ENCODE measurements at places on chromosomes 7 and 10.

DNA sequence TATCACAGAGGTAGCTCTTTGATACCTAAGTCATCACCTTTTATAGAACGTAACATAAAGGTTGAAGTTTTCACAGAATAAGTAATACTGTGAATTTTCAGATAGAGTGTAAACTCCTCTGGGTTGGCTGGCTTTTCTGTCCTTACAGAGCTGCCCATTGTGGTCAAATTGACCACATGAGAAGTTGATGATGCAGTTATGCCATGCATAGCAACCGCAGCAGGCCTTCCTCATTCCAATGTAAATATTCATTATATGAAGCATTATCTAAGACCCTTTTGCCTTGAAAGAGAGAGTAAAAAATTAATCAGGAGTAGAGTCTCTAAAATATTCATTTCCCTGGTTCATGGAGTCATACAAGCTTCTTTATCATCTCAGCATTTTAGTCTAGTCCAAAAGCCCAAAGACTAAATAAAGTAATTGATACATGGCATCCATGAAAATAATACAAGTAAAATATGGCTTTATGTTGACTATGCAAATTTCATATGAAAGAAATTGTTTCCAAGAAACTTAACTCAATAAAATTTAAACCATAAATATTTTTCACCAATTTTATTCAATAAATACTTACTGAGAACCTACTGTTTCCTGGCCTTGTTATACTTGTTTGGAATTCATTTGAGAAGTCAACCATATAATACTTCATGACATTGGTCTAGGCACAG lies 516.4 kb downstream of the PCDH15 start:
- DNase-seq, result no peak

DNA sequence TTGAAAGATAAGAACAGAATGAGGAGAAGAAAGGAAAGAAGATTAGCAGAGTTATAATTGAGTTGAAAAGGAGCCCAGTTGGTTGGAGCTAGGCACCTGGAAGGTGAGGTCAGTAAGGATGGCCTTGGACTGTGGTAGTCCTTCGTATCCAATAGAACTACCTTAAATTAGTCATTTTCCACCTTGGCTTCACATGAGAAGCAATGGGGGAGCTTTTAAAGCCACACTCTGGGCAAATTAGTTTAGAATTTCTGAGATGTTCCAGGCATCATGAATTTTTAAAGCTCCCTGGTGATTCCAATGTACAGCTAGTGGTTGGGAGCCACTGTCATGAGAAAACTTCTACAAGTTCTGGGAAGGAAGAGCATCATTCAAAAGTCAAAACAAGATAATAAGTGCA lies 27.3 kb upstream of the CYP3A5 start:
- no peak for DNase-seq

- DNase-seq, result no peak
Observed at GRCh38 chr10:12797471-12798262, 203.8 kb downstream of the CCDC3 start.

- no peak for DNase-seq
Observed at GRCh38 chr10:12510501-12510941, 161.2 kb downstream of the CAMK1D start.

DNA sequence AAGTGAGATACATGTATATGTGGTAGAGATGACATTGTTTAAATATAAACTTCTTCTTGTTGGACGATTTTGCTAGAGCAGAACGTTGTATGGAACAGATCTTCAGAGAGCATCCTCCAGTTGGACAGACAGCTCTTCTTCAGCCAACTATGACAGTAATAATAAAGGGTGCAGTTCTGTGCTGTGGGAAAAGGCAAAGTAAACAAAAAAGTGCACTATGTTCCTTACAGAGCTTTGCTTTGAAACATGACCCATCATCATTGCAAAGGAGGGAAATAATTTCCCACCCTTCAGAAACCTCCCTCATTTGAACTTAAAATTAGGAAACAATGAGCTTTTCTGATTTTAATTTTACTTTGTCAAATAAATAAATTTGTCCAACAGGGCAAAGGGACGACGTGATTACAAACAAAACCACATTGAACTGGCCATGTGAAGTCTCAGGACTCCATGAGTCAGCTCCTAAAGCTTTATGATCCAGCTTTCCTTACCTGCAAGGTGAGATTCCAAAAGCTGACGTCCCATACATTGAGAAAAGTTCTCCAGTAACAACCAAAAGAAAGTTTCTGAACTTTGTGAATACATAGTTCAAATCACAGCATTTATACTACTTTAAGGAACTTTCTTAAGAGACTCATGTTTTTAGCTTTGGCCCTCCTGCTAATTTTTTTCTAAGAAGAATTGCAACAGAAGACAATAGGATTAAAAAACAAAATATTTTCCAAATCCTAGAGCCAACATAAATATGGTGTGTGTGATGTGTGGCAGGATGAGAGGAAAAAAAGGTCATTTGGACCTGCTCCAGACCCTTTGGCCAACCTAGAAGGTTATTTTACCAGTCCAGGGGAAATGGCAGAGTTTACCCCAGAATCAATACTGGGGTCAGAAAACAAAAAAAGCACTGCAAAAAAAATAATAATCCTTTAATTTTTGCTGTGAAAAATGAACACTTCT lies 565.4 kb upstream of the NRP1 start:
- no peak for DNase-seq

DNA sequence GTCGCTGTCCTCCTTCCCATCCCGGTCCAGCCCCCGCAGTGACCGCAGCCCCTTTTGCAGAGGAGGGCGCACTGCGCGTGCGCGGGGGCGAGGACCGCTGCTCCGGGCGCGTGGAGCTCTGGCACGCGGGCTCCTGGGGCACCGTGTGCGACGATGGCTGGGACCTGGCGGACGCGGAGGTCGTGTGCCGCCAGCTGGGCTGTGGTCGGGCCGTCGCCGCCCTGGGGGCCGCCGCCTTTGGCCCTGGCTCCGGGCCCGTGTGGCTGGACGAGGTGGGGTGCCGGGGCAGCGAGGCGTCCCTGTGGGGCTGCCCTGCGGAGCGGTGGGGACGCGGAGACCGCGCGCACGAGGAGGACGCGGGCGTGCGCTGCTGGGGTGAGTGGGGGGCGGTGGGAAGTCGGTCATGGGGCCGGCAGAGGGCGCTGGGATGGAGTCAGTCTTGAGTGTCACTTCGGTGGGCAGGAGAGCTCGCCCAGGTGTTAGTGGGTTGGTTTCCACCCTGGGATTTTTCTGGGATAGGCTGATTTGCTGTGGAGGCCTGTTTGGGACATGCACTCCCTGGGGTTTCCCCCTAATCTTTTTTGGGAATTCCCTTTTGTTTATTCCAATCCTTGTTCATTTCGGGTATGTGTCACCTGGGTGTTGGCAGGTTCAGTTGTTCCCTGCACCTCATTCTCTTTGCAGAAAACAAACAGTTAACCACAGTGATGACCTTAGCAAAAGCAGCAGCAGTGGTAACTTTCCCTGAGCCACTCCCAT lies 11.6 kb downstream of the SCART1 start:
- DNase-seq, result no peak

DNA sequence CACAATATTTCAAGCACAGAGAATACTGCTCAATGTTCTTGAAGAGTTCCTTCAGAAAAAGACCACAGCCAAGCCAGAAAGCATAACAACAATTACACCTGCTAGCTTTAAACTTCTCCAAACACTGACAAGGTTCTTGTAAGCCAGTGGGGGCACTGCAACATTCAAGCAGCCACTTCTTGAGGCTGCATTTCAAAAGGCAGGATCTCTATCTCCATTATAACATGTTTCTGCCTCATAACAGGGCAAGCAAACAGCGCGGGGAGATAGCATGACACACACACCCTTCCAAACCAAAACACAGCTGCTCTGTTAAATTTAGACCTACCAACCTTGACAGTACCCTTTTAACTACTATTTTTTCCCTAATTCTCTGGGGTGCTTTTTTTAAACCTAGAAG lies 30.8 kb downstream of the CHCHD3 start:
- DNase-seq, result no peak

GRCh38 chr7:80721883-80722615 lies 83.6 kb downstream of the CD36 start:
- no peak for DNase-seq

DNA sequence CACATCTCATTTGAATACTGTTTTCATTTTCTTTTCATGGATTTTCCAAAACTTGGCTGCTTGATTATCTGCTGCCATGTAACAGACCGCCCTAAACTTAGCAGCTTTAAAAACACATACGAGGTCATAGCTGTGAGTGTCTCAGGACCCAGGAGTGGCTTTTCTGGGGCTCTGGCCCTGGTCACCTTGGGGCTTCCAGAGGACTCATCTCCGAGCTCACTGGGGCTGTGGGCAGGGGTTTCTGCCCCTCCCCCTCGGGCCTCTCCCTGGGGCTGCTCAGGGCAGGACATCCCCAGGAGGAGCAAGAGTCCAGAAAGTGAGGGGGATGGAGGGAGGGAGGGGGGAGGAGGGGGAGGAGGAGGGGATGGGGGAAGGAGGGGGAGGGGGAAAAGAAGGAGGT lies 77.0 kb downstream of the NKX6-2 start:
- DNase-seq, result no peak

DNA sequence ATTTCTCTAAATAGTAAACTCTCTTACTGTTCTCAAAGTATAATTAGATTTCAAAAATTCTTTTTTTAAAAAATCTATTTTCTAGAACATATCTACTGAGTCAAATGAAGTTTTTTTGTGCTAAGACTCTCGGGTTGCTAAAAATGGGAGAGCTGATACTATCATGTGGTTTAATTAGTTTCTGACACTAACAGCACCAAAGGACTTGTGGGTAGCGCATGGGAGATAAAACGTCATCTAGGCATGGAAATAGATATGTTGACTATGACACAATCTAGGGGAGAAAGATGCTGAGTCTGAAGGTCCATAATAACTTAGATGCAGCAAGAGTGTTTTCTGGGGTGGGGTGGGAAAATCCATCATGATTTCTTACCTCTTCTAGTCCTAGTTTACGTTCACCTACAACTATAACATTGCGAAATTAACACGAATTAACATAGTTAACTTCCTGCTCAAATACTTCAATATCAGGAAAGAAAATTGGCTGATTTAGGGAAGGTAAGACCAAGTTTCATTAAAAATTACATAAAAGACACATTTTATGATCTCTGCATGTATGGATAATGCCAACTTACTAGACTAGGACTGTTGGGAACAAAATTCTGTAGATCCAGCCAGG lies 14.3 kb upstream of the ARMC3 start:
- DNase-seq, result no peak

DNA sequence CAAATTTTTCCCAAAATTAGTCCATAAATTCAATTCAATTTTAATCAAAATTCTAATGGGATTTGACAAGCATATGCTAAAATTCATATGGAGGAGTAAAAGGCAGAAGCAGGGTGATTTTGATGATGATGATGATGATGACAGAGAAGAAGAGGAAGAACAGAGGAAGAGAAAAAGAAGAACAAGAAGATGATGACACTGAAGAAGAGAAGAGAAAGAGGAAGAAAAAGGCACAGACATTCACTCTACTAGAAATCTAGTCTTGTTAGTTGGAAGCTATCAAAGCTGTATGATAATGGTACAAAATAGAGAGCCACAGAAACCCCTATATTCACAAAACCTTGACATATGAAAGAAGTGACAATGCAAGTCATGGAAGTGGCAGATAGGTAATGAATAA lies 157.9 kb downstream of the ELMO1 start:
- DNase-seq, result no peak

- no peak for DNase-seq
Observed at GRCh38 chr7:138091032-138091431, 14.8 kb downstream of the AKR1D1 start.

DNA sequence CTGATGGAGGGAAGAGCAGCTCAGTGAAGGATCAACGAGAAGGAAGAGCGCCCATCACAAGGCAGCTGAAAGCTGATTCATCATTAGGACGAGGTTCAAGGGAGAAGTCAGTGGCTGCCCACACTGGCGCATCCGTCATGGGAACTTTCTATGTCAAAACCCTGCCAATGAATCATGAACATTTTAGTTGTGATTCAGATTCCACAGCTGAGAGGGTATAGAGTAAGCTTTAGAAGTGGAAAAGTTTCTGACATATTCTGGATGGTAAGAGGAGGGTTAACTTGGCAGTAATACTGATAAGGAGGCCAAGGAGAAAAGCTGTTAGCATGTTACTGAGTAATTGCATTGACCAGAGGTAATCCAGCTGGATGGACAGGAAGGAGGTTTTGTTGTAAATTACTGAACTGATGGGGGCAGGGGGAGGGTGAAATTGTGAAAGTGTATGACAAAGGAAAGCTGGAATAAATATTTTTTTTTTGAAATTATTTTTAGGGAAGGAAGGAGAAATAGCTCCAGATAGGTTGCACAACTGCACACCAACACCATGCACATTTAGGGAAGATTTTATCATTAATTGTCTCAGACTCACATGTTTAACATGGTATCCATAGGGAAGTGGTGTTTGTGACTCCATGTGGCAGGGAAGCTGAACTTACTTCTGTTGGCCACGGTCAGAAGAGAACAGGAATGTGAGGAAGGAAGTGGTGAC lies 78.3 kb upstream of the NRP1 start:
- peak; percentile 2 for DNase-seq

GRCh38 chr10:121543545-121543944 lies 54.7 kb downstream of the FGFR2 start:
- DNase-seq, result no peak
